ENCODE measurements at places on chromosomes 2 and 18.

DNA sequence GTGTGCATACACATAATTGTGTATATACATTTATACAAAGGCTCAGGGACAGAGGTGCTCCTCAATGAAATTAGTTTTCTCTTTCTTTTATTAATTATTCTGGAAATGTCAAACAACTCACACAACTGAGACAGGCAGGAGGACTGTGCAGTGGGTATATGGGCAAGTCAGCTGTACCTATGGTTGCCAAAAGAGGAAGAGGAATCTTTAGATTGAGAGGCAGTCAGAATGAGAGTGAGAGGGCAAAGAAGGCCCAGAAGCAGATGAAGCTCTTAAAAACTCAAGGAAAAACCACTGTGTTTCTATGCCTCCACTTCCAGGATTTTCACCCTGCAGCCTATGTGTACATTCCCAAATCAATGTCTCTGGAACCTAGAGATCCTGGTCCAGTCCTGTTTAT is 79.1 kb downstream of the CACNB4 start:
- no peak for DNase-seq

DNA sequence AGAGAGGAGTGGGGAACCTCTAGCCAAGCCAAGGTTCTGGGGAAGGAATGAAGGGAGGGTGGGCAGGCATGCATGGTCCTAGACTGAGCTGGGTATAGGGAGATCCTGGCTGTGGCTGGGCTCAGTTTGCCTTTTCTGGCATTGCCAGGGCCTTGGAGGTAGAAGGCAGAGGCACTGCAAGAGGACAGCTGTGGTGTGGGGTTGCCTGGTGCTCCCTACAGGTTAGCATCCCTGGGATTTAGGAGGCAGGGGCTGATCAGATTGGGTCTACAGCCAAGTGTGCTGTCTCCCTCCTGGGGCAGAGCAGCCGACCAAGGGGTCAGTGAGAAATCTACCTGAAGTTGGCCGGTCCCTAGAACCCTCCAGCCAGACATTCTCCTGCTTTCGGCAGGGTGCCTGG is 15.9 kb downstream of the ABCG8 start:
- DNase-seq, result no peak

DNA sequence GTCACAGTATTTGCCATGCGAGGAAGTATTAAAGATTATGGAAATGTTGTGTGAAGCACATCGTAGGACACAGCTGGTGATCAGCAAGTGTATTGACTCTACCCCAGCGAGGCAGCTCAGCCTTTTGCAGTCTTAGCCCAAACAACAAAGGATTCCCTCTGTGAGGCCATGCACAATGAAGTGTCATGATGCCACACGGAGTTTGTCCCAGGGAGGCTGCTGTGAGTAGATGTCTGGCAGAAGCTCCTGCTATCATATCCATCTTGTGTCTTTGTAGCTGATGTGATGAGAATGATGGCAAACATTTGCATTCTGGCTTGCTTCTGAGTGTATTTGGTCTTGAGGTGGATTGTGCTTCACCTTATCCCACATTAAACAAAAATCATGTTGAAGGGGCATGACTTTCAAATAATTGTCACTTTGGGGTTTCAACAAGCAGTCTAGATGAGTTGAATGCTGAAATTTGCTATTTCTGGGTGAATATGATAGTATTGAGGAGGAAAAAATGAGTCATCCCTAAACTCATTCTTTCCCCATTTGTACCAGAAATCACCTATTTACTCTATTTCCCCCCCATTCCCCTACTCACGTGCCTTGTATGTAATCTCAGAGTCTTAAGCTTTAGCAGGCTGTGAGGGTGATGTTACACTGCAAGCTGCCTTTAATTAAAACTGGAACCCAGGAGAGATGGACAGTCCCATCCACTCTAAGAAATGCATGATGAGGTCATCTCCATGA is 273.5 kb downstream of the RNF144A start:
- peak; percentile 2 for DNase-seq

DNA sequence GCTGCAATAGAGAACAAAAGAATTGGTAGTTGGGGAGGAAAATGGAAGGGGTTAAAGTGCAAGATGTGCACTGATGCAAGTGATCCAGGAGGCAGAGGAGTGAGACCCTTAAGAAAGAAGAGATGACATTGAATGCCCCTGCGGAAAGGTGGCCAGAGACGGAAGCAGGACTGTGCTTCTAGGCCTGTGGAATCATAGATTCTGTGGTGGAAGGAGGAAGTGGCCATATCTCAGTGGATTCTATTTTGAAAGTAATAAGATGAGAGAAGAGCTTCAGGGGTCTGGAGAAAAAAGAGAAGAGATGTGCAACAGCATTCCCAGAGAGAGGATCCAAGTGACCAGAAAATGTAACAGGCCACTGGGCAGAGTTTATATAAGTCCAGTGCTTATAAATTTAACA is 18.6 kb upstream of the GYPC start:
- no peak for DNase-seq

- no peak for DNase-seq
Measured at GRCh38 chr18:39701839-39702238, 2136.2 kb upstream of the CELF4 start.

DNA sequence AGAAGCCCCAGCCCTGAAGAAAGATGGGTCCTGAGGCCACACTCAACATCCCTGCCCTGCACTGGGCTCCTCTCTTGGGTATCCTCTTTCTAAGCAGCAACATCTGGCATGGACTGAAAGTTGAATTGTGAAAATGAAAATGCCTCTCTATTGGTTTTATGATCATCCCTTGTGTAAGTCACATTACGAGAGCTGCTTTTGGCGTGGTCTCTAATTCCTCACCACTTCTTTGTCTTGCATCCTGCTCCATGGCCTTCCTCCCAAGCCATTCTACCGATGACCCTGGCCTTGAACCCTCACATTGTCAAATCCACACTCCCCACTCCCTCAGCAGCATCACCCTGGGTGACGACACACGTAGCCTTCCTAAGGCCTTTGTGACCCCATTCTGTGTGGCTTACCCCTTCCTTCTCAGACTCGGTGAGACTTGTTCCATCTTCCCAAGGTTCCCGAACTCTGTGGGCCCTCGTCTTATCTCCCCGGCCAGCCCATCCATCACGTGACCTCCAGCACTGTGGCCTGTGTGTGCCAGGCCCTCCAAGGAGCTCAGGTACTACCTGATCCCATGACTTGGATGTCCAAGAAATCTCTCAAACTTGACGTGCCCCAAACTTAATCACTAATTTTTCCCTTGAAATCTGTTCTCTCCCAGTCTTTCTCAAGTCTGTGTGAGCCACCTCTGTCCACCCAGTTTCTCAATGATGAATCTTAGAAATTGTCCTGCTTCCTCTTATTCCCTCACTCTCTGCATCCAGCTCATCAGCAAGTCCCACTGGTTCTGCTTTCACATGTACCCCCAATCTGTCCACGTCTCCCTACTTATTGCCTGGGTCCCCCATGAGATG is 194.7 kb upstream of the HS6ST1 start:
- no peak for DNase-seq

- no peak for DNase-seq
Measured at GRCh38 chr2:241794250-241794823, 14.7 kb upstream of the NEU4 start.

- no peak for DNase-seq
Measured at GRCh38 chr2:56191617-56192016, 7.8 kb downstream of the CCDC85A start.

DNA sequence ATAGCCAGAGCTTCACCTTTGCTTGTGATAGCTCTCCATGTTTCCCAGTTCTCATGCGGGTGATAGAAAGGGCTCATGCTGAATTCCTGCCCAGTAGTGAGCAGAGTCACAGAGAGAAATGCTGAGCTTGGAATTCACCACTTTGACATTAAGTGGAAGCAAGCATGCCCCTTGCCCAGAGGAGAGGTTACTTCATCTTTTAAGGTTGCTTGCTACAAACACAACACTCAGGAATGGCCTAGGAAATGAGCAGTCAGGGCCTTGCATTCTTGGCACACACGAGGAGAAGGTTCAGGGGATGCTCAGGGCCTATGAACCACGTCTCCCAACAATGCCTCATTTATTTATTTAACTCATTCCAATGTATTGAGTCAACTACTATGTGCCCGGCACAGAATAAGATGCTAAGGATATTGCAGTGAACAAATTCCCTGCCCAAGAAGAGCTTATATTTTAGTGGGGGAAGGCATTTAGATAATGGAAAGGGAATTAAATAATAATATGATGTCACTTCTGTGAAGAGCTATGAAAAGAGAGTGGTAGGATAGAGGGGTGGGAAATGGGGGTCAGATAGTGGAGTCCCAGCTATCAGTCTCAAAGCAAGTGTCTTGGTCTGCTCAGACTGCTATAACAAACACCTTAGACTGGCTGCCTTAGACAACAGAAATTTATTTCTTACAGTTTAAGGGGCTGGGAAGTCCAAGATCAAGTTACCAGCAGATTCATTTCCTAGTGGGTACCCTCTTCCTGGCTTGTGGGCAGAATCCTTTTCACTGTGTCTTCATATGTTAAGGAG is 42.1 kb downstream of the DDX18 start:
- DNase-seq, result no peak

- no peak for DNase-seq
Measured at GRCh38 chr2:144660518-144661316, 140.8 kb upstream of the ZEB2 start.

GRCh38 chr2:173359231-173359630 is 4.6 kb downstream of the CDCA7 start:
- no peak for DNase-seq

DNA sequence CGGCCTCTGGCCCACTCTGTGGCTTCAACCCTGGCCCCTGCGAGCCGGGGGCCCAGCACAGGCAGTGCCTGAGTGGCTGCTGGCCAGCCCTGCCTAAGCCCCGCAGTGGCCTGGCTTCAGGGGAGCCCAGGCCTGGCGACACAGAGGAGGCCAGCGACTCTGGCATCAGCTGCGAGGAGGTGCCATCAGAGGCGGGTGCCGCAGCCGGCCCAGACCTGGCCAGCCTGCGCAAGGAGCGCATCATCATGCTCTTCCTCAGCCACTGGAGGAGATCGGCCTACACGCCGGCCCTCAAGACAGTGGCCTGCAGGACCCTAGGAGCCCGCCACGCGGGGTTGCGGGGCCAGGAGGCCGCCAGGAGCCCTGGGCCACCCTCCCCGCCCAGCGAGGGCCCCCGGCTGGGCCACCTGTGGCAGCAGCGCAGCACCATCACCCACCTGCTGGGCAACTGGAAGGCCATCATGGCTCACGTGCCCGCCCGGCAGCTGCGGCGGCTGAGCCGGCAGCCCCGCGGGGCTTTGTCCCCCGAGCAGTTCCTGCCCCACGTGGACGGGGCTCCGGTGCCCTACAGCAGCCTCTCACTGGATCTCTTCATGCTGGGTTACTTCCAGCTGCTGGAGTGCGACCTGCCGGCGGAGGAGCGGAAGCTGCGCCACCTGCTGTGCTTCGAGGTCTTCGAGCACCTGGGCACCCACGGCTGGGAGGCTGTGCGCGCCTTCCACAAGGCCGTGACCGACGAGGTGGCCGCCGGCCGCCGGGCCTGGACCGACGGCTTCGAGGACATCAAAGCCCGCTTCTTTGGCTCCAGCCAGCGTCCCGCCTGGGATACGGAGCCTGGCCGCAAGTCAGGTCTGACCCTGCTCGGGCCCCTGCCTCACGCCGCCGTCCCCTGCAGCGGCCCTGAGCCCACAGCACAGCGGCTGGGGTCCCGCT is 7.5 kb upstream of the KLHL30 start:
- DNase-seq, result no peak

DNA sequence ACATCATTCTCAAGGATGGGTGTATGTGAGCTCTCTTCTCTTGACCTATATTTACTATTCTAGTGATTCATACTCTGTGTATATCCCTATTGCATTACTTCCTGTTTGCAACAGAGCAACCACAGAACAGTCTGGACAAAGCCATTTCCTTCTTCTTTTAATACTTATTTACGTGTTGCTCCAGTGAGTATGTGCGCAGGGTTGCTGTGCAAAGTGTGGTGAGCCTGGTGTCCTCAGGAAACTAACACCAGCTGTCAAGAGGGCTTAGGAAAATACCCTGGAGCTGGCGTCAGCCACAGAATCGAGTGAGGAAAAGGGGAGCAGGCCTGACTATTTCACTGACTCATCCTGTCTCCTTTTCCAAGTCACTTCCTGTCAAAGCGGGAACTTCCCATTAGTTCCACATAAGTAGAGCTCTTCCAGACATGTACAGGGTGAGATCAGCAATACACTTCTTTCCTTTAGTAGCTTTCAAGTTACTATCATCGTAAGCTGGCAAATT is 214.1 kb upstream of the COPS8 start:
- DNase-seq, result no peak

GRCh38 chr2:98759827-98760625 is 29.1 kb upstream of the MGAT4A start:
- no peak for DNase-seq

GRCh38 chr2:17916584-17916983 is 38.1 kb downstream of the KCNS3 start:
- no peak for DNase-seq

- peak; percentile 43 for DNase-seq
Measured at GRCh38 chr2:72993147-72993932, 76.0 kb downstream of the EMX1 start.

- no peak for DNase-seq
Measured at GRCh38 chr2:160459538-160460332, 33.9 kb downstream of the RBMS1 start.

- no peak for DNase-seq
Measured at GRCh38 chr2:204074456-204074855, 137.9 kb downstream of the ICOS start.

GRCh38 chr2:27308359-27308881 is at the start of gene UCN:
TSS of gene UCN (minus strand) at chr2:27308445. CDS start at chr2:27307895, 550 bp downstream.
- no peak for DNase-seq

- no peak for DNase-seq
Measured at GRCh38 chr2:196168181-196168580, 3.2 kb downstream of the STK17B start.

DNA sequence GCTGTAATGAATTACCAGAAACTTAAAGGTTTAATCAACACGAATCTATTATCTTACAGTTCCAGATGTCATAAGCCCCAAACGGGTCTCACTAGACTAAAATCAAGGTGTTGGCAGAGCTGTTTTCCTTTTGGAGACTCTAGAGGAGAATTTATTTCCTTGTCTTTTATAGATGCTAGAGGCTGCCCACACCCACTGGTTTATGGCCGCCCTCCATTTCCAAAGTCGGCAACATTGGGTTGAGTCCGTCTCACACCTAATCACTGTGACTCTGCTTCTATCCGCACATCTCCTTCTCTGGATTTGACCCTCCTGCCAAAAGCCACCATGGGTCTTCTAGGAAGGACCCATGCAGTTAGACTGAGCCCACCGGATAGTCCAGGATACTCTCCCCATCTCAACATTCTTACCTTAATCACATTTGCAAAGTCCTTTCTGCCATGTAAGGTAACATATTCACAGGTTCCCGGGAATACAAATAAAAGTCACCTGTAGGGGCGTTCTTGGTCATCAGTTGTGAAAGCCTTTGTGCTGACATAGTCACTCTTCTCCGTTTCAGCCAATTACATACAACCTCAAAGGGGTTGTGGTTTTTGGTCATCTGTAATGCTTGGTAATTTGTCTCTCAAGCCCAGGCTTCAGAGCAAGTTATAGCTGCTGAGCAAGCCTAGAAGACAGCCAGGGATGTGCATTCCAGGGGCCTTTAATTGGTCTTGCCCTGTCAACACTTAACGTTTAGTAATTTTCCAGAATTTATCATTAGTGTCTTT is 179.4 kb downstream of the ANTXR1 start:
- no peak for DNase-seq

GRCh38 chr2:201959198-201959597 is 74.5 kb upstream of the FZD7 start:
- DNase-seq, result no peak

- DNase-seq, result no peak
Measured at GRCh38 chr2:240494194-240494793, 58.8 kb downstream of the GPC1 start.
